Mesendoderm (in vitro differentiated cells): ENCODE measurements at places on chromosomes 16 and 17.

GRCh38 chr16:1488054-1488601 is 616 bp downstream of the PTX4 start:
- no peaks in the 10 kb centered on the region for H3K36me3 ChIP-seq
- no peak overlapping the region for H3K4me3 ChIP-seq

- H3K27me3 ChIP-seq, result no peaks in the 10 kb centered on the region
- no peak for DNase-seq
- no peak overlapping the region for H3K4me3 ChIP-seq
- H3K4me1 ChIP-seq, result peaks cover 7% of the 10 kb centered on the region
- H3K36me3 ChIP-seq, result peaks cover 1% of the 10 kb centered on the region
Observed at GRCh38 chr17:17809531-17810083, 27.2 kb downstream of the SREBF1 start.

- H3K27ac ChIP-seq, result no peak overlapping the region
- DNase-seq, result no peak
- peaks cover 19% of the 10 kb centered on the region for H3K4me1 ChIP-seq
- no peaks in the 10 kb centered on the region for H3K36me3 ChIP-seq
Observed at GRCh38 chr17:82170412-82170961, 42.2 kb downstream of the CCDC57 start.

DNA sequence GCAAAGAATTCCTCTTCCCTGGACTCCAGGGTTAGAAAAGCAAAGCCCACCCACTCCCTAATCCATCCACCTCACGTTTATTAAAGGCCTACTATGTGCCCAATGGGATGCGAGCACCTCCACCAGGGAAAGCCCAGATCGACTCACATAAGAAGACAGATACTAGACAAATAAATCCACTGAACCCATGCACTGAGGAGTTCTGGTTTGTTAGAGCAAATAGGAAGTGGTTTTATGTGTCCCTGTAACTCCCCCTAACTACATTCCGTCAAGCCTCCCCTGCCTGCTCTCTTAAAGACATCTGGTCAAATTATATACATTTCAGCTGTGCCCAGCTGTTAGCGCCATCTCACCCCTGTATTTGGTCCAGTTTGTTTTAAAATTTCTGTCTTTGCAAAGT is 218.5 kb upstream of the RPL38 start:
- H3K36me3 ChIP-seq, result no peaks in the 10 kb centered on the region
- no peaks in the 10 kb centered on the region for H3K27me3 ChIP-seq
- H3K4me1 ChIP-seq, result no peaks in the 10 kb centered on the region
- no peak overlapping the region for H3K27ac ChIP-seq
- no peak overlapping the region for H3K4me3 ChIP-seq
- DNase-seq, result no peak

DNA sequence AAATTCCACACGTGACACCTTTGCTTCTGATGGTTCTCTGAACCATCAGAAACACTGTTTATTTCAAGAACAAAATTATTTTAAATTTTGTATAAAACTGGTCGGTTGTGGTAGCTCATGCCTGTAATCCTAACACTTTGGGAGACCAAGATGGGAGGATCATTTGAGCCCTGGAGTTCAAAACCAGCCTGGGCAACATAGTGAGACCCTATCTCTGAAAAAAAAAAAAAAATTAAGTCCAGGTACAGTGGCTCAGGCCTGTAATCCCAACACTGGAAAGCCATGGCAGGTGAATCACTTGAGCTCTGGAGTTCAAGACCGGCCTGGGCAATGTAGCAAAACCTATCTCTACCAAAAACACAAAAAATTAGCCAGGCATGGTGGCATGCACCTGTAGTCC is 8.3 kb upstream of the KANSL1 start:
- H3K4me1 ChIP-seq, result no peaks in the 10 kb centered on the region
- no peak overlapping the region for H3K4me3 ChIP-seq
- H3K36me3 ChIP-seq, result no peaks in the 10 kb centered on the region
- no peak overlapping the region for H3K27ac ChIP-seq
- H3K27me3 ChIP-seq, result no peaks in the 10 kb centered on the region
- DNase-seq, result no peak

- no peaks in the 10 kb centered on the region for H3K4me1 ChIP-seq
- H3K36me3 ChIP-seq, result no peaks in the 10 kb centered on the region
- no peak overlapping the region for H3K4me3 ChIP-seq
- no peaks in the 10 kb centered on the region for H3K27me3 ChIP-seq
Observed at GRCh38 chr16:23334457-23334853, 32.4 kb downstream of the SCNN1B start.
